ENCODE measurements at places on chromosomes 13 and 19. TPM values are rescaled to one million over a fixed set of nuclear protein-coding genes. Genes with fewer than 3 reads are reported as not detected.

FCGBP gene
- under 0.01 TPM for total RNA-seq

LILRA6 gene
- total RNA-seq: not detected

IGFL3 gene
- total RNA-seq: not detected

POGLUT2 gene
- 23.3 TPM for total RNA-seq

MARK4 gene
- total RNA-seq: 8.1 TPM

FGF9 gene
- total RNA-seq: not detected

FFAR1 gene
- total RNA-seq: not detected

RAB20 gene
- 1.5 TPM for total RNA-seq

ZFP30 gene
- total RNA-seq: 17.6 TPM
